Activated naive CD4-positive, alpha-beta T cell (primary cell): ENCODE measurements at places on chromosomes 3 and 15.
A peak's percentile ranks its signal among the peaks of the same experiment; 100 is the strongest.

DNA sequence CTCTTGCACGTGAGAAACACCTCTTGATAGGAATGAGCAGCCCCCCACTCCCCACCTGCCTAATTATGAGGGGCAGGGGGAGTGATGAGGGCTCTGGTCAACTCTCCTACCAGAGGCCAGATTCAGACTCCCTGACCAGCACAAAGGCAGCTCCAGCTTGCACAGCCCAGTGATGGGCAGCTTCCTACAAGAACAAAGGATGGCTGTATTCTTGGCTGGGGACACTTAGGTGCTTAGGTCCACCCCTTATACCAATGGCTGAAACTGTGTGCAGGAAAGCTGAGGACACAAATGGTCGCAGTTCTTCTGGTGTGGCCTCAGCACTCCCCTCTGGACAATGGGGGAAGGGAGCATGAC is 81.8 kb downstream of the IQSEC1 start:
- DNase-seq = no peak

- no peak for DNase-seq
Observed at GRCh38 chr15:65382921-65383320, 5.1 kb upstream of the IGDCC3 start.

DNA sequence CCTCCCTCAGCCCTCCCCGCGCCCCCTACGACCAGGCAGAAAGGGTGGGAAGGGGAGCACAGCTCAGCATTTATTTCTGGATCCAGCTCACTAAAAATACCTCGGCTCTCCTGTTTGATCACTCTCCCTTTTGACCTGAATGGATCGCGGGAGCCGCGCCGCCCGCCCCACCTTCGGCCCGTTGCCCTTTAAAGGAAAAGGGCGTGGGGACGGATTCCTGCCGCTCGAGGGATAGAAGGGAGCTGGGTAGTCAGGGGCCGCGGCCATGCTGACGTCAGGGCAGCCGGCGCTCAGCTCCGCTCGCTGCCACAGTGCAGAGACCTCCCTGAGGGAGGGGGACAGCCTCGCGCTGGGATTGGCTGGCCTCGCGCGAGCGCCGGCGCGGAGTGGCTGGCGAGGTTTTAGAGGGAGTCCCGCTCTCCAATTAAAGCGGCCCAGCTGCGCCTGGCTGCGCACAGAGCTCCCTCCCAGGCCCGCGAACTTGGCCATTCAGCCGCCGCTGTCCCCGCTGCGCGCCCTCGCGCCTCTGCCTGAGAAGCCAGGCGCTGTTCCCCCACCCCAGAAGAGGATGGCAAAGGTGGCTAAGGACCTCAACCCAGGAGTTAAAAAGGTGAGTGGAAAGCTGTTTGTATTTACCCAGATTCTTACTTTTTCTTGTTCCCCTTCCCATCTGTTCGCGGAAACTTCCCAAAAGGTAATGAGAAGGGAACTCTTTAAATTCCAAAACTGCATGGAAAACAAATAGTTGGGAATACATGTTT is at the start of gene LMCD1:
TSS of gene LMCD1 (plus strand) at position 453 of the 761 bp plus-strand sequence. CDS start at position 569, 116 bp downstream.
- peak; percentile 30 for DNase-seq

GRCh38 chr15:94638183-94638582 is 406.8 kb downstream of the MCTP2 start:
- no peak for DNase-seq
